Bladder microvascular endothelial cell (primary cell): ENCODE measurements at places on chromosomes 4 and X. TPM values are rescaled to one million over a fixed set of nuclear protein-coding genes. Genes with fewer than 3 reads are reported as not detected.

RELL1 gene
- 250 and 287 TPM in 2 replicates for total RNA-seq

SYTL4 gene
- total RNA-seq: 27.7 and 30.8 TPM in 2 replicates

WDR19 gene
- 12.3 and 24.7 TPM in 2 replicates for total RNA-seq

TACC3 gene
- total RNA-seq: 17.4 and 19.1 TPM in 2 replicates

PYURF gene
- total RNA-seq: 66.6 and 86.0 TPM in 2 replicates

OR13H1 gene
- not detected in 2 replicates for total RNA-seq

LUZP4 gene
- not detected in 2 replicates for total RNA-seq

BTC gene
- total RNA-seq: under 0.01 and 0.06 TPM in 2 replicates

NXF2B gene
- total RNA-seq: not detected in 2 replicates

SLC6A8 gene
- total RNA-seq: 1.6 and 5.5 TPM in 2 replicates

ERAS gene
- not detected in 2 replicates for total RNA-seq
